Aorta (tissue), 5 donors: ENCODE measurements at places on chromosomes 2 and 18. TPM values are rescaled to one million over a fixed set of nuclear protein-coding genes. Genes with fewer than 3 reads are reported as not detected.

DNA sequence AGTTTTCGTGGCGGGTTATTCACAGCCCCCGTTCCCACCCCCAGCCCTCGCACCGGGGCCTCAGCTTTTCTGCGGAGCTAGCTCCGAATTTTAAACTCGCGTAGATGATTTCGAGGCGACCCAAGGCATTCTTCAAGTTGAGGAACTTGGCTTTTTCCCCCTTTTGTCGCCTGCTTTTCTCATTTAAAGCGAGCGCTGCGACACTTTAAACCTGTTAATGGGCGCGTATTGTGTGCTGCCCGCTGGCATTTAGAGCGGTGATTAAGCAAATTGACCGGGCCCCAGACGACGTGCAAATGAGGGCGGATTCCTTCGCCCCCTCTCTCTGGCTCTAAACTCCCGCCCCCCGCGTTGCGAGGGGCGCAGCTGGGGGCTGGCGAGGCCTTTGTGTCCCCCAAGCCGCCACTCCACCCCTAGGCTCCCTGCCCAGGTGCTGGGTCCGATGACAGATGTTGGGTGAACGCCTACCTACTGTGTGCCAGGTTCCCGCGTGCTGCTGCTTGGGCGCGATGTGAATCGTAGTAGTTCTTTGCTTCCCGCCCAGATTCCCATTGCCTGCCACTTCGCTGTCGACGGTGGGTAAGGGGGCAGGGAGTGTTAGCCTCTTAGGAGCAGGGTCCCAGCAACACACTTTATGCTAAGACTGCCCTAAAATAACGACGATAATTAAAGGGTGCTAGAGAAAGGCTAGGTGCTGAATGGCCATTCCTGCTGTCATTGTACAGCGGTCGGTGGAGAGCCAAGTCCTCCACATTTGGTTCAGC lies 1.9 kb downstream of the TCF7L1 start:
- no peaks in the 10 kb centered on the region for H3K4me1 ChIP-seq
- H3K27ac ChIP-seq, result peak overlapping the region; percentile 45
- no peaks in the 10 kb centered on the region for H3K27me3 ChIP-seq
- H3K36me3 ChIP-seq, result no peaks in the 10 kb centered on the region

GRCh38 chr2:217160978-217161973 lies 301.4 kb upstream of the TNP1 start:
- no peaks in the 10 kb centered on the region for H3K36me3 ChIP-seq
- H3K27ac ChIP-seq, result no peak overlapping the region
- no peak overlapping the region for H3K4me3 ChIP-seq
- H3K4me1 ChIP-seq, result no peaks in the 10 kb centered on the region
- DNase-seq, result no peak

DNA sequence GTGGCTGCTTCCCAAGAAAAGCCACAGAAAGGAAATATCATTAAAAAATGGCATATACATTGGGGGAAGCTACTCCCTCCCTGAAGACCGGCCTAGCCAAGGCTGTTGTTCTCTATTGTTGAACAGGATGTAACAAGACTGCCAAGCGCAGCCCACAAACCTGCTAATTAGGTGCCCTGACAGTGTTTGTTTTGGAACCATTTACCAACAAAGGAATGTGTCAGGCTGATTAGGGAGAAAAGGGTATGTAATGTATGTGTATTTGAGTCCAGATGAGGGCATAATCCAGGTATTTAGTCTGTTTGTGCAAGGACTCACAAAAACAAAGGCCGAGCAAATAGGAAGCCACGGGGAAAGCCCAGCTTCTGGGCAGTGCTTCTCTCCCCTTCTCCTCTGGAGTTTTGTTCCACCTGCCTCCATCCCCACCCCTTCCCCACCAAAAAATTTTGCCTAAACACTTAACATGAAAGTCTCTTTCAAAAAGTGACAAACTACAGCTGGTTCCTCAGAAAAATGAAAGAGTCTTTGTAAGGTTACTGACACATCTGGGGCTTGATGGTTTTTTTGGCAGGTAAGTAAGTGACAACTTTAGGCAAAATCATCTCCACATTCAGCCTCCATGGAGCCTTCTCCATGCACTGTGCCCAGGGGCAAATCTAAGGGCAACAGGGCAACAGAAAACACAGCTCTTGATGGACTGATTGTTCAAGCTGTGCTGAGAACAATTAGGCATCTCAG lies 78.3 kb upstream of the FZD5 start:
- H3K4me3 ChIP-seq, result no peak overlapping the region
- H3K4me1 ChIP-seq, result peaks cover 1% of the 10 kb centered on the region
- no peak for DNase-seq
- no peaks in the 10 kb centered on the region for H3K27me3 ChIP-seq
- no peaks in the 10 kb centered on the region for H3K36me3 ChIP-seq

GRCh38 chr18:2707551-2708168 lies 52.1 kb downstream of the SMCHD1 start:
- H3K27ac ChIP-seq, result no peak overlapping the region
- peaks cover 9% of the 10 kb centered on the region for H3K36me3 ChIP-seq
- H3K4me3 ChIP-seq, result no peak overlapping the region
- H3K4me1 ChIP-seq, result no peaks in the 10 kb centered on the region
- H3K27me3 ChIP-seq, result no peaks in the 10 kb centered on the region

Gene TSGA10
- 9.4 TPM for total RNA-seq

DNA sequence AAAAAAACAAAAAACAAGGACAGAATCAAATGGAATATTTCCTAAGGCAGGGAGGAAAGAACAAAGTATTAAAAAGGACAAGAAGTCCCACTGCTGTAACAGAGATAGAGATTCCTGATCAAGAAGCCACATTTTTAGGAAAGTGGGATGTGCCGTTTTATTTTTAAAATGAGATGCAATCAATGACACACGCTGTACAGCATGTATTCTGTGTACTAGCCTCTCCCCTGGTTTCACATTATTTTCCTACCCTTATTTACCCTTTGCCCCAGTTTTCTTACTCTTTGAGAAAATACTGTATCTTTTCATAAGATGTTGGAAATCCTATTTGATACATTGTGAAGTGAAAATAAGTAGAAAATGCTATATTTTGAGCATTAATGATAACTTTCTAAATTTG lies 45.8 kb downstream of the E2F6 start:
- DNase-seq, result no peak
- no peaks in the 10 kb centered on the region for H3K36me3 ChIP-seq
- no peak overlapping the region for H3K4me3 ChIP-seq
- no peaks in the 10 kb centered on the region for H3K4me1 ChIP-seq
- H3K27ac ChIP-seq, result no peak overlapping the region
- H3K27me3 ChIP-seq, result no peaks in the 10 kb centered on the region

DNA sequence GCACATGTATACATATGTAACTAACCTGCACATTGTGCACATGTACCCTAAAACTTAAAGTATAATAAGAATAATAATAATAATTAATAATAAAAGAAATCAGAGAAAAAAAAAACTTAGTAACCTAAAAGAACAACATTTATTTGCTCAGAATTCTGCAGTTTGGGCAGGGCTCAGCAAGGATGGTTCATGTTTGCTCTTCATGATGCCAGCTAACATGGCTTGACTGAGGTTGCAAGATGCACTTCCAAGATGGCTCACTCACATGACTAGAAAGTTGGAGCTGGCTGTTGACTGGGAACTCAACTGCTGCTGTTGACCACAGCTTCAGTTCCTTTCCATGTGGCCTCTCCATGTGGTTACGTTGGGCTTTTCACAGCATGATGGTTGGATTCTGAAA lies 56.4 kb downstream of the KLHL29 start:
- H3K27me3 ChIP-seq, result no peaks in the 10 kb centered on the region
- H3K27ac ChIP-seq, result no peak overlapping the region
- H3K4me1 ChIP-seq, result no peaks in the 10 kb centered on the region
- no peak for DNase-seq
- no peaks in the 10 kb centered on the region for H3K36me3 ChIP-seq

DNA sequence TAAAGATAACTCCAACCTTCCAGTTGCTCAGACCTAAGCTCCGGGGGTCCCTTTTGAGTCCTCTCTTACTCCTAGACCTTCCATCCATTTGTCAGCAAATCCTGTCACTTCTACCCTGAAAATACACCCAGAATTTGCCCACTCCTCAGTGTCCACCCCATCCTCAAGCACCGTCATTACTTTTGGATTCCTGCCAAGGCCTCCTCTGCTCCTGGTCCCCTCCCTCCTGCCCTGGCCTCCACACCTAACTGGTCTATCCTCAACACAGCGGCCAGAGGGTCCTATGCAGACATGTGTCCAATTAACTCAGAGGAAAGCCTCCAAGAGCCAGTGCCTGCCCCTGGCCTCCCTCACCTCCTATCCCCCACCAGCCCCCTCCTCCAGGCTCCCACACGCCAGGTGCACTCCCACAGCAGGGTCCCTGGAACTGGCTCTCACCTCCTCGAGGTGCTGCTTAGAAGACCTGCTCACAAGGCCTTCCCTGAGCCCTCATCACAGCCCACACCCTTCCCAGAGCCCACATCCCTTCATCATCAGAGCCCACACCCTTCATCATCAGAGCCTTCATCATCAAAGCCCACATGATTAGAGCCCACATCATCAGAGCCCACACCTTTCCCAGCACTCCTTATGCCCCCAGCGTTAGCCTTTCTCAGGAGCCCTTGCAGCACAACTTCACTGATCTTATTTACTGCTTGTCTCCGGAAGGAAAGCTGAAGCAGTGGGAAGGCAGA lies 20.4 kb downstream of the FAM178B start:
- no peaks in the 10 kb centered on the region for H3K27me3 ChIP-seq
- H3K27ac ChIP-seq, result no peak overlapping the region
- no peaks in the 10 kb centered on the region for H3K4me1 ChIP-seq
- no peaks in the 10 kb centered on the region for H3K36me3 ChIP-seq

GRCh38 chr2:47189635-47190034 lies 34.5 kb upstream of the STPG4 start:
- no peaks in the 10 kb centered on the region for H3K27me3 ChIP-seq
- H3K36me3 ChIP-seq, result no peaks in the 10 kb centered on the region
- peak overlapping the region; percentile 84 for H3K27ac ChIP-seq
- no peak overlapping the region for H3K4me3 ChIP-seq
- peaks cover 2% of the 10 kb centered on the region for H3K4me1 ChIP-seq

Gene IL18RAP
- total RNA-seq, result 6.3 TPM

Gene RGPD6
- 42.8 TPM for total RNA-seq
